ENCODE measurements at places on chromosomes 4 and X.

- no peak for DNase-seq
These were observed 365.6 kb upstream of the PCDH7 start for GRCh38 chr4:30354605-30355004.

GRCh38 chr4:112664611-112665010 lies 27.7 kb downstream of the LARP7 start:
- no peak for DNase-seq

DNA sequence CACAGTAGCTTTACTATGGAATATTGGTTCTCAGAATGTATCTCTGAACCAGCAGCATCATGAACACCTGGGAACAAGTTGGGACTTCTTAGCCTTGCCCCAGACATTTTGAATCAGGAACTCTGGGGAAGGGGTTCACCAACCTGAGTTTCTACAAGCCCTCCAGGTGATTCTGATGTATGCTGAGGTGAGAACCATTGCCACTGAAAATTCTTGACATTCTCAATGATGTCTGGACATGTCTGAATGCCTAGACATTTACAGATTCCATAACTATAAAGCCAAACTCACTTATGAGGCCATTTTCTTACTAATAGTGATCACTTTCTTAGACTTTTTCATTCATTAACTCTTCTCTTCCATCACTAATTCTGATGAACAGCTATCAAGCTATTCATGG lies 389.4 kb upstream of the FTHL17 start:
- no peak for DNase-seq

DNA sequence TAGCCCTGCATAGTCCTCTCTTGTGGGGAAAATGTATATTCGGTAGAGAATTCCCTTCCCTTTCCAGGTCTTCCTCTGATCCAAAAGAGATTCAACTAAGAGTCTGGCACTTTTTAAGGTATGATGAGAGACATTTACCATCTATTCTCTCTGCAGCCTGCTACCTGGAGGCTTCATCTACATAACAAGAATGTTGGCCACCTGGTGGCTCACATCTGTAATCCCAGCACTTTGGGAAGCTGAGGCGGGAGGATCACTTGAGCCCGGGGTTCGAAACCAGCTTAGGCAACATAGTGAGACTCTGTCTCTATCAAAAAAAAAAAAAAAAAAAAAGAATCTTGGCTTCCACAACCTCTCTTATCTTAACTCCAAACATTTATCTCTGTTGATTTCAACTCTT lies 40.4 kb upstream of the NOCT start:
- no peak for DNase-seq

DNA sequence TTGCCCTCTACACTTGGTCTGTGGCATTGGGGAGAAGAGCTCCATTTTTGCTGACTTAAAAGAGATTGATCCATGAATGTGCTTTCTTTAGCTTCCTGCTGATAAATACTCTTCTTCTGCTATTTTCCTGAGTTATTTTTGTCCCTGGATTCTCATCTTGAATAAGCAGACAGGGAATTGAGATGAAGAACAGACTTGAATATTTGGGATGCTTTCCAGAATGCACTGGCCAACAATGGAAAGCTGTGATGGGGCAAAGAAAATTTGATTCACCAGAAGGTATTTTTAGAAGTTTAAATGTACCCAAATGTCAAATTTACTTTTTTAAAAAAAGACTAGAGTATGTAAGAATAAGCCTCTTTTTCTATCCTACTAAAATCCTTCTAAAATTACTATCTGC lies 309.9 kb upstream of the PPP1R2C start:
- DNase-seq: no peak

- DNase-seq: no peak
These were observed 633.4 kb upstream of the AADAT start for GRCh38 chr4:170723171-170723570.
